ENCODE measurements at places on chromosomes 16 and 17.
A peak's percentile ranks its signal among the peaks of the same experiment; 100 is the strongest.

DNA sequence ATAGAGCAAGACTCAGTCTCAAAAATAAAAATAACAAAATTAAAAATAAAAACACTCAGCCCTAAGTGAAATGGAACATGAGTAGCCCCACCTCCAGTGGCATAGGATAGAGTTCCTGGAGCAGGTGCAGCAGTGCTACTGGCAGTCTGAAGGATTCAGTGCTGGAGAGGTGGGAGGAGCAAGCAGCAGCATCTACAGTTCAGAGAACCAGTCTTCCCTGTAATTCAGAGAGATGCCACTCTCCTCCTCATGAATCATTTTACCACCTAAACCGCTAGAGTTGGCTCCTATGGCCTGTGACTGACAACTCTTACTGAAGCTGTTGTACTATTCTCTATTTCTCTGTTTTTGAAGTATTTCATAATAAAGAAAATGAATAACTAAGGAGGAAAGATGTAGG is 56.0 kb upstream of the SMURF2 start:
- no peak for DNase-seq

DNA sequence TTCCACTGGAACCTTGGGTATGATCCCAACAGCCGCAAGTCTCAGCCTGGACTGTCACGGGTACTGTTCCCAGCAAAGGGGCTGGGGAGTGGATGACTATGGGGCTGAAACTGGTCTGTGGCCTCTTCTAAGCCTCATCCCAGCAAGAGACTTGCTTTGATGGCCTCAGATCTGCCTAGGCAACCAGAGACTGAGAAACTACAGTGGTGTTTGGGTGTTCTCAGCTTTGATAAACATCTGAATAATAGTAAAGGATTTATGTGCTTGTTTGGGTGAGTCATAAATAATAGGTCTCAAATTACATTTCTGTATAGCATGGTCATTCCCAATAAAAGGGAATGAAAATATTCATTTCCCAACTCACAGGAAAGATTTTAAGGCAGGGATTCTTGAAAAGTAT is 30.2 kb upstream of the ULK2 start:
- DNase-seq = no peak

GRCh38 chr17:73297934-73298861 is 13.6 kb downstream of the CDC42EP4 start:
- no peak for DNase-seq

DNA sequence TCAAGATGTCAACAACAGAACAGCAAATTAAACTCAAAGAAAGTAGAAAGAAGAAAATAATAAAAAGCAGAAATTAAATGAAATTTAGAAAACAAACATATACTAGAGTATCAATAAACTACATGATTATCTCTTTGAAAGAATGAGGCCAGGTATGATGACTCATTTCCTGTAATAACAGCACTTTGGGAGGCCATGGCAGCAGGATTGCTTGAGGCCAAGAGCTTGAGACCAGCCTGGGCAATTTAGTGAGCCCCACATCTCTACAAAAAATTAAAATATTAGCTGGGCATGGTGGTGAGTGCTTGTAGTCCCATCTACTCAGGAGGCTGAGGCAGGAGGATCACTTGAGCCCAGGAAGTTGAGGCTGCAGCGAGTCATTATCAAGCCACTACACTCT is 232.5 kb downstream of the RAB11FIP4 start:
- no peak for DNase-seq

DNA sequence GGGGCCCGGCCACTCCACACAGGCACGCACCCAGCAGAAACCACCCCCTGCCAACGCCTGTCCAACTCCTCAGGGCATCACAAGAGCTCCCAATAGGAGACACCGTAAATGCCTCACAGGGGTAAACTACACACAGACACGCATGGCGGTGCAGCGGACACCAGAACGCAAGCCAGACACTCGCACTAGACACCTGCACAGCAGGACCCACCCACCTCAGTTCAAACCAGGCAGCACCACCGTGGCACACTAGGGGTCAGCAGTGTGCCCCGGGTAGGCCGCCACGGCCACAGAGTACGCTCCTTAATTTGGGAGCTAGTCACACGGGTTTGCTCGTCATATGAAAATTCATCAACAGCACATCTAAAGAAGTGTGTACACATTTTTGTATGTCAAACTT is 3.4 kb downstream of the SLC38A10 start:
- peak; percentile 68 for DNase-seq

GRCh38 chr17:63529711-63530556 is 6.8 kb downstream of the KCNH6 start:
- DNase-seq = no peak

- no peak for DNase-seq
Observed at GRCh38 chr17:49991409-49991808, 3.6 kb downstream of the DLX3 start.

GRCh38 chr17:2395258-2396181 is 5.3 kb downstream of the MNT start:
- DNase-seq = no peak
